GM23248 (cell line): ENCODE measurements at places on chromosomes 5 and 9.

DNA sequence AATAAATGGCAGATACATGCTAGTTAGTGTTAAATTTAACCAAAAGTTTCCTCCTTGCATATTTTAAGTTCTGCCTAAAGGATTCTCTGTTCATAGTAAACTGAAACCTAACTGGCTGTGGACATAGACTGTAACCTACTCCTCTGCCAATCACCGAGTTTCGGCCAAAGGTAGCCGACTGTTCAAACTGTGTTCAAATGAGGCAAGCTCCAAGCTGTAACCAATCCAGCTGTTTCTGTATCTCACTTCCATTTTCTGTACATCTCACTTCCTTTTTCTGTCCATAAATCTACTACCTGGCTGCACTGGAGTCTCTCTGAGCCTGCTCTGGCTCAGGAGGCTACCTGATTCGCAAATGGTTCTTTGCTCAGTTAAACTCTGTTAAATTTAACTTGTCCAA, 44.1 kb downstream of the KCNV2 start:
- no peak for DNase-seq

GRCh38 chr5:76527685-76528161, 95.5 kb downstream of the F2RL2 start:
- DNase-seq, result no peak

DNA sequence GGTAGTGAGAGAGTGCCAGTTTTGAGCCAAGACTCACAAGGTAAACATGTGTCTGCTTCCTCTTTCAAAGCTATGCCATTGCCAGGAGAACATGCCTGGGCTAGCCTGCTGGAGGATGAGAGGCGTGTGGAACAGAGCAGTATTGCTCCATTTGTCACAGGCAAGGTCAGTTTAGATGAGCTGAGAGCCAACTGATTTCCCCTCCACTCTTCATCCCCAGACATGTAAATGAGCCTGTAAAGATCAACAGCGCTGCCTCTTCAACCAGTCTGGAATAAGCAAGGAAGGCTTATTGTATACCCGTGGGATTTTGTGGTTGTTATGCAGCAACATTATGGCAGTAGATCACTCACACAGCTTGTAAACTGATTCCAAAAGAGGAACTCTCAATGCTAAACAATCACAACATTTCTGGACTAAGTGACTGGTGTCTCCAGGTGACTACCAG, 8.2 kb upstream of the GDNF start:
- DNase-seq, result peak; percentile 49

DNA sequence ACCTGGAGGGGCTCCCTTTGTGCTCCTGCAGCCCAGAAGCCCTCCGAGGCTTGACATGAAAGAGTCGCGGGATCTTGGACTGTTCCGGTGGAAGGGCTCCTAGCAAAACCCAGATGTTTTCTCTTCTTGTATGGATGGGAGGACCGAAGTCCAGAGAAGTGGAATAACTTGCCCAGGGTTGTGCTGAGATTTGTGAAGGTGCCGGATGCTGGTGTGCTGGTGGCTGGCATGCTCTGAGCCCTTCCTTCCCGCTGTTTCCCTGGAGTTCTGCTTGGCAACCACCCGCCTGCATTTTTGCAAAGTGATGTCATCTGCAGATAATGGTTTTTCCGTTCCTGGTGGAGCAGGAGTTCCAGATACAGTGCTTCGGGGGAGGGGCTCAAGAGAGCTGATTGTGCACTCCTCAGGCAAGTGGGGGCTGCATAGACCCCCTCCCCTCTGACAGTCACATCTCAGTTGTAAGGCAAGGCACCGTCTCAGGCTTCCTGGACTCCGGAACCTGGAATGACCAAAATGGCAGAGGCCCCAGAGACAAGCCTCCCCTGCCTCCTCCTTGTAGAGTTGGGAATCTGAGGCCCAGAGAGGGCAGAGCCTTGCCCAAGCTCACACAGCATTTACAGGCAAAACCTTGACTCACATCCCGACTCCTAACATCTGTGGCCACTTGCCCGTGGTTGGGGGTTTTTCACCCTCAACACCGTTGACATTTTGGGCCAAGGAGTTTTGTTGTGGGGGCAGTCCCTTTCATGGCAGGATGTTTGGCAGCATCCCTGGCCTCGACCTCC, 157.0 kb downstream of the RGS3 start:
- peak; percentile 88 for DNase-seq

- no peak for DNase-seq
These were observed 8.6 kb downstream of the NOL6 start for GRCh38 chr9:33465096-33465495.

- DNase-seq, result no peak
These were observed 129.7 kb upstream of the TMEM161B start for GRCh38 chr5:88398316-88398715.

GRCh38 chr5:59460368-59461153, 433.0 kb downstream of the PDE4D start:
- DNase-seq, result no peak

DNA sequence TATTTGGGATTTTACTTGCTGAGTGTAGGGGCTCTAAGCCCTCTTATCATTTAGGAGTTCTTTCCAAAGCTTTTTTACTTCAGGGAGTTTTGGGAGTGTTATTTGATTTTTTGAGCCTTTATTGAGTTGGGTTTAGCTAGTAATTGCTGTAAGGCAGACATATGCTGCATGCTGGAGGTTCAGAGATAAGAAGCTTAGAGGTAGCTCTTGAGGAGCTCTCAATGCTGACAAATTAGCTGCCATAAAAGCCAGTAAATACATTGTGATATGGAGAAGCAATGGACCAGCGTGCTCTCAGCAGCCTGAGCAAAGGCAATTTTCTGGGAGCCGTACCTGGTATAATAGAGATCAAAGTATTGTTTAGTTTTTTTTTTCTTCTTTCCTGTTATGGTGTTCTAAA, 11.6 kb downstream of the ARHGEF28 start:
- DNase-seq, result no peak

DNA sequence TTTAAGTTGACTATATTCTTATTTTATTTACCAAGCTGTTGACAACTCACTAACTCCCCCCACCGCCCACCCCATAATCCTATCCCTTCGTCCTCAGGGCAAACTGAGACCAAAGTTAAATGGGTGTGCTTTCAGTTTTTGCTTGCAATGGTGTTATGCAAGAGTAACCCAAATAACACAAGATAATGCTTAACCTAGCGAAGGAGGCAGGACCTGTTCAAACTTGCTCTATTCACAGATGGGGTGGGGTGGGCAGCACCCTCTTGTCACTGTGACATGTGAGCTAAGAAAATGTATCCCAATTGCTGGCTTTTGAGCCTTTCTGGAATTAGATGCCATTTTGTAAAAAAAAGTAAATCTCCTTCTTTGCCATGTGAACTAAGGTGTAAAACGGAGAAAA, 40.4 kb downstream of the GLIS3 start:
- no peak for DNase-seq

DNA sequence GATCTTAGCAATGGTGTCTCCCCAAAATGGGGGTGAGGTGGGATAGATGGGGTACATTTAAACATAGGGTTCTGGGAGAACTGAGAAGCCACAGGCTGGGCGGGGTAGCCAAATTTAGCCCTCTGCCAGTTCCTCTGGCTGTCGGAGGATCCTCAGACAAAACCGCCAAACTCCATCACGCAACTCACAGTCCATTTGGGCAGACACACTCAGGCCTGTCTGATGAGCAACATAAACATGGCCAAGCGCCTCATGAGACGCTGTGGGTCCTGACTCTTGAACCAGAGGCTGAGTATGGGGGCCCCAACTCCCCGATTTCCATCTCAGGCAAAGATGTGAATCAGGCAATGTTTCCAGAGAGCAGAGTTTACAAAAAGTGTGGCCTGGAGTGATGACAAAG, 162.3 kb downstream of the FGF18 start:
- DNase-seq, result peak; percentile 28

- no peak for DNase-seq
These were observed 328.8 kb upstream of the IRX1 start for GRCh38 chr5:3266861-3267260.

- DNase-seq, result peak; percentile 4
These were observed 230.6 kb upstream of the CD180 start for GRCh38 chr5:67426961-67427849.

- no peak for DNase-seq
These were observed 10.6 kb upstream of the GPX8 start for GRCh38 chr5:55149308-55149795.

- DNase-seq, result no peak
These were observed 75.2 kb upstream of the HRH2 start for GRCh38 chr5:175582697-175583096.

GRCh38 chr9:114558027-114558675, 29.4 kb upstream of the ATP6V1G1 start:
- peak; percentile 3 for DNase-seq

- no peak for DNase-seq
These were observed 30.5 kb downstream of the PTCH1 start for GRCh38 chr9:95486318-95486717.

- no peak for DNase-seq
These were observed 195.3 kb upstream of the IER5L start for GRCh38 chr9:129373361-129373760.

- DNase-seq, result peak; percentile 70
These were observed 3.2 kb downstream of the SH3PXD2B start for GRCh38 chr5:172450861-172451695.

DNA sequence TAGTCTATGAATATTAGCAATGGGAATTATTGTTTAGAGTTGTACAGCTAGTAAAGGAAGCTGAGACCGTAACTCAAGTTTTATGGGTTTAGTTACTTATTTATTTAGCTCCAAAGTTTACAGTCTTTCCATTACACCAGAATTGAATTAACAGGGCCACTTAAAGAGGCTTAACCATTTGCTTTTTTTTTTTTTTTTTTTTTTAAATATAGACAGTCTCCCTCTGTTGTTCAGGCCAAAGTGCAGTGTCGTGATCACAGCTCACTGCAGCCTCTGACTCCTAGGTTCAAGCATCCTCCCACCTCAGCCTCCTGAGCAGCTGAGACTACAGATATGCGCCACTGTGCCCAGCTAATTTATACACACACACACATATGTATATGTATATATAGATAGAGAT, 1.4 kb upstream of the TTC1 start:
- DNase-seq, result no peak

- no peak for DNase-seq
These were observed 51.5 kb upstream of the SPATA31E1 start for GRCh38 chr9:87831159-87831558.

GRCh38 chr9:79719989-79720388, 148.2 kb downstream of the TLE4 start:
- no peak for DNase-seq

DNA sequence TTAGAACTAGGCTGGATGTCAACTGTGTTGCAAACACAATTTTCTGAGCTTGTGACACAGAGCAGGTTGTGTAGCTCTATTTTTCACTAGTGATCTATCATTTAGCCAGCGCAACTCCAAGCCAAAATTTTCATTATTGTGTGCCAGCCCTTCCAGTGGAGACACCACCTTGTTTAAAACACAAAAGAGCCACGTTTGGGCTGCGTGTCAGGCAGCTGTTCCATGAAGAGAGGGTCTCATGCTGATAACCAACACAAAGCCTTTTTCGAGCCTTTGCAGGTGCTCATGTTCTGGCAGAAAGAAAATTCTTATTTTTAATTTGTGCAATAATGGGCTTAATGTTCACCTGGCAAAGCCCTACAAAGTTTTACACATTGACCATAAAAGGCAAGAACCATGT, 237.6 kb upstream of the RGMB start:
- DNase-seq, result no peak

GRCh38 chr5:6493681-6494454, 45.2 kb downstream of the UBE2QL1 start:
- no peak for DNase-seq

- DNase-seq, result no peak
These were observed 17.0 kb downstream of the C1QTNF2 start for GRCh38 chr5:160353379-160353778.

DNA sequence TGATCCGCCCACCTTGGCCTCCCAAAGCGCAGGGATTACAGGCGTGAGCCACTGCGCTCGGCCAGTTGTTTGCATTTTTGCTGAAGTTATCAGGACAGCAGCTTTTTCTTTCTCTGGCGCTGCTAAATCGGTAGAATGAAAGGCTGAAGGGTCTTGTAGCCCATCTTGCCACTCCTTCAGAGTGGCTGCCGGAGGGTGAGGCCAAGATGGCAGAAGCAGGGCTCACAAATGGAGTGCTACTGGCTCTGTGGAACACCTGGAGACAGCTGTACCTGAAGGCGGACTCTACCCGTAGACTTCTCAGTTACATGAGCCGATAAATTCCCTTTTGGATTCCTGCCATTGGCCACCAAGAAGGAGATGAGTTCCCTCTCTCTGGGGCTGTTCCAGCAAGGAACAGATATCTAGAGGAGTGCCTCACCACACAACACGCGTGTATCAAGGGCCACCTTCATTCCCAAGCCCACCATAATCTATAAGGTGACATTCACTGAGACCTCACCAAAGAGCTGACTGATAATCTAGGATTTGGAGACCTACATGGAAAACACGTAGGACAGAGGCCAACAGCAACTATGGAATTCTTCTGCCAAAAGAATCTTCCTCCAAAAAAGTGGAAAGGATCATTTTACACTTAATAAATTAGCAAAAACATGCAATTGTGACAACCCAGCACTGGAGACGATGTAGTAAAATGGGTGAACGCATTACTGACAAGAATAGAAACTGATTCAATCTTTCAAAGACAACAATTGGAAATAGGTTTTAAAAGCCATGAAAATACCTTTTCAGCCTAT, 21.8 kb downstream of the STK10 start:
- DNase-seq, result no peak

- DNase-seq, result peak; percentile 65
These were observed 410.6 kb downstream of the PSAT1 start for GRCh38 chr9:78707481-78707991.

GRCh38 chr5:57834829-57835608, 352.4 kb upstream of the ACTBL2 start:
- no peak for DNase-seq

GRCh38 chr5:73273379-73274050, 100.5 kb downstream of the TMEM174 start:
- DNase-seq, result peak; percentile 19

GRCh38 chr5:175617447-175617846, 40.4 kb upstream of the HRH2 start:
- DNase-seq, result no peak

- DNase-seq, result no peak
These were observed 113.1 kb downstream of the C9orf50 start for GRCh38 chr9:129507805-129508204.

DNA sequence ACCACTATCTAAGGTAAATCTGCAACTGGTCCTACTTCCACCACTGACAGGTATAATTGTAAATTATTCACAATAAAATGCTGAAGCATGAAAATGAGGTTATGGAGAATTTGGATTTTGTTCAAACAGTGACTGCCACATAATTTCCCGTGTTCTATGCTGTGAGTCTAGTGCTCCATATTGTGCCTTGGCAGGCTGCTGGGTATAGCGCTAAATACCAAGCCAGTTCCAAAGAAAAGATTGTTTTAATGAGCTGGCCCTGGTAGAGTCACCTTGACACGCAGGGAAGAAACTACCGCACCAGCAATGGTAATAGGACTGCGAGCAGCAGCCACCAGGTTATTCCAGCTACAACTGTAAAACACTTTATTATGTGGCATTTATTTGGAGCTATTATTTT, 30.4 kb downstream of the PSMB7 start:
- DNase-seq, result no peak
